ENCODE measurements at places on chromosomes 7 and 10.

DNA sequence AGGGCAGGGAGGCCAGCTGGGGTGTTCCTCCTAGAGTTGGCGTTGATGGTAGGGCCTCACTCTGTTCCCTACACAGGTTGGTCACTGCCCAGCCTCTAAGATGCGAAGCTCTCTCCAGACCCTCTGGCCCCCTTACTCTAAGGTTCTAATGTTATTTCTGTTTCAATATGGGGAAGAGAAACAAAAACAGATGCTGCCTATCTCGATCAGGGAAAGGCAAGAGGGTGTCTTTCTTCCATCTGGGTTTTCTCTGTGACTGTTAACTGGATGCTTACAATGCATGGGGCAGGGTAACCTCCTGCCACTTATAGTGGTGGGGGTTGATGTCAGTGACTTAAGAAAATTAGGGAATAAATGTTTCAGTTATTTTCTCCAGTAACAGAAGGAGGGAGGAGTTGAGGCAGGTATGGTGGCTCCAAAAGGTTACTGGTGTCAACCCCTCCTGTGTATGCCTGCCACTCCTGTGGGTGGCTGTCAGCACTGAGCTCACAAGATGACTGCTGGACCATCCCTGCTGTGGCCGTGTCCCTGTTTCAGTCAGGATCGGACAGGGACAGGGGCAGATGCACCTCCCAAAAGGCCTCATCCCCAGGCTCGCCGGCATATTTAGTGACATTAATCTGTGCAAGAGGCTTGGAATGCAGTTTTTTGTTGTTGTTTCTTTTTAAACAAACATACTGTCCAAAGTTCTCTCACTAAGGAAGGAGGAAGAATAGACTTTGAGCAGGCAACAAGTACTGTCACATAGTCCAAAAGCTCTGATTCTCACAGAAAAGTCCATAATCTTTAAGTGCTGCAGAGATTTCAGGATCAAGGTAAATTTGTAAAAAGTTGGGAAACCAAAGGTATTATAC lies 39.6 kb upstream of the SYPL1 start:
- DNase-seq: no peak

DNA sequence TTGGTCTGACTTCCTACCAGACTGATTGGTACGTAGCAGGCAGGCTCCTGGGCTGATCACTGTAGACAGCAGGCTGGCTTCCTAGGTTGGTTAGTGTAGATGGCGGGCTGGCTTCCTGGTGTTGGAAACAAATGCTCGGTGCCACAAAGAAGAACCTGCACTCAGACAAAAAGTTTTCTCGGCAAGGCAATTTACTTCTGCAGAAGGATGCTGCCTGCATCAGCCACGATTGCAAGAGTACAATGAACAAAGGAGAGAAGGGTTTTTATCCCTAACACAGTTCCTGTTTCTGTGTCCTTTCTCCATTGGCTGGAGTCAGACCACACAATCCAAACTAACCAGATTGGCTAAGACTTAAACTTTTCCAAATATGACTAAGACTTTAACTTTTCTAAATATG lies 123.6 kb upstream of the PPP2R2D start:
- no peak for DNase-seq

- DNase-seq: no peak
Measured at GRCh38 chr10:98414932-98415730, at the start of gene PYROXD2. Gene PYROXD2, minus strand, starts transcription at chr10:98415182. Its CDS starts 47 bp downstream, at chr10:98415135.

DNA sequence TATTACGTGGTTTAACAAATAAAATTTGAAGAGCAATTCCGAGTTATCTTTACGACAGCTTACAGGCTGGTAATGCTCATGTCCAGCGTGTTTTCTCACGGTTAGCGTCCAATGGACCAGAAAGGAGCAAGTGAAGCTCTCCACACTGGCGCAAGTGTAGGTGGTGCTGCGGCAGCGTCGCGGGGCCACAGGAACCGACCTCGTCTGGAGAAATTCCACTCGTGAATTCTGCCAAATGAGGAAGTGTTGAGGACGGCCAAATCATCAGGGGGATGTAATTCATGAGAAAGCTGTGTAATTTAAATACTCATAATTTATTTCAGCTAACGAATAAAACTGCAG lies 350 bp upstream of the ZNF37A start:
- DNase-seq: no peak

DNA sequence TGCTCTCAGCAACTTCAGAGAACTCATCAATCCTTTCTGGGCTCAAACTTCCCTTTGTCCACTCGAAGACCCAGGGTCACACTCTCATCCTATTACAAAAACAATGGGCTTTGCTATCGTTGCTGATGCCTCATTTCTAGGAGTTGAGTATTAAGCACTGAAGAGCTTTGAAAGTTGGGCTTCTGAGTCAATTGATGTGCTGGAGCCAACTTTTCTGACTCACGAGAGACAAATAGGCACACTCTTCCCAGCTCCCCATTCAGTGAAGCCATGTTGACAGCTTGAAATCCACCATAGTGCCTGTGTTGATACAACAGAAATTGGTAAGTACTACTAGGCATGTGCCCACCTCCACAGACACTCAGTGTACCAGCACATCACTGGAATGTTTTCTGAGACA lies 97.5 kb upstream of the PRSS58 start:
- DNase-seq: no peak

DNA sequence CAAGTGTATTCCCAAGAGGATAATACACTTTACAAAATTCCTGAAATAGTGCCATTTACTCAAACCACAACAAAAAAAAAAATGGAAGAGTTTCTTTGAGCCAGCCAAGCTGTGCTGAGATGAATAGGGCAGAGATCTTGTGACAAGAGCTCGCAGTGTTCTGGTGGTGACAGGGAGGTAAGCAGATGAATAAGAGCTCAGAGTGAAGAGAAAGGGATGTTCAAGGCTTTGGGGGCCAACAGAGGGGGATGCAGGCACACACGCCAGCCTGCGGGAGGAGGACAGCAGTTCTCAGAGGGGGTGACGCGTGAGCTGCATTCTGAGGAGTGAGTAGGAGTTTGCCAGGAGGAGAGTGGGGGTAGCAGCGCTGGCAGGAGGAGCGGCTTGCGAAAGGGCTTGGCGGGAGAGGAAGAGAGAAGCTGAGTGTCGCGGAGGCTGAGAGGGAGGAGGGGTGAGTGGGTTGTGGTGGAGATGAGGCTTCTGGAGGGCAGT lies 194.4 kb upstream of the IMMP2L start:
- DNase-seq: no peak

- no peak for DNase-seq
Measured at GRCh38 chr10:28716748-28717147, 39.4 kb downstream of the BAMBI start.

- DNase-seq: no peak
Measured at GRCh38 chr7:131493581-131493980, 62.8 kb downstream of the PODXL start.

- no peak for DNase-seq
Measured at GRCh38 chr10:601660-601963, 87.9 kb downstream of the DIP2C start.

DNA sequence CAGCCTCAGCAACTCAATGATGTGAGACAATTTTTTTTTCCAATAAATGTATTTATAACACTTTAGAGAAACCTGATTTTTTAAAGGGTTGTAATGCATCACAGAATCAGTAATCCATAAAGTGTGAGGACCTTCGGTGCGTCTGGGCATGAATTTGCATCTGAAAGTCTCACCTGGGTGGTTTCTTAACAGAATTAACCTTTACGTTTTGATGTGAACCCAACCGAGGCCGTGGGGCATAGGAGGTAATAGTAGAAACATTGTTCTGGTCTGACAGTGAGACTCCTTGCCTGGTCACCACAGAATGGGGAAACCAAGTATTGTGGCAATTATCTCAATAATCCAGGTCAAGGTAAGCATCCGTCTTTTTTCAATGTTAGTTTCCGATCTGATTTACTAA lies 114.6 kb downstream of the PRKCQ start:
- no peak for DNase-seq

DNA sequence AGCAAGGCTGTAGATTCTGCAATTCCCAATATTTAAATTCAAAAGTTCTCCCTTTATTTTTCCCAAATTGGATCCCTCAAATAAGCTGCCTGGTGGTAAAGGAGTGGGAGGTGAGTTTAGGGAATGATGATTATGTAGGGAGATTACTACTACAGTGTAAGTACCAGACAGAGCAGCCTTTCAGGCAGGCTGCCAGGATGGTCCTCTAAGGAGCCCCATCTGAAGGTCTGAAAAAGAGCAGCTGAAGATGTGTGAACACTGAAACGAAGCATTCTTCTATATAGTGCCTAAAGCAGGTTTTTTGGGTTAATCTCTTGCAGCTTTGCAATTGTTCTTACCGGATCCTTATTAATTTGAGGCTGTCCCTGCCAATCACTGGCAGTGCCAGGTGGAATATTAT lies 84.7 kb downstream of the CREB5 start:
- no peak for DNase-seq

DNA sequence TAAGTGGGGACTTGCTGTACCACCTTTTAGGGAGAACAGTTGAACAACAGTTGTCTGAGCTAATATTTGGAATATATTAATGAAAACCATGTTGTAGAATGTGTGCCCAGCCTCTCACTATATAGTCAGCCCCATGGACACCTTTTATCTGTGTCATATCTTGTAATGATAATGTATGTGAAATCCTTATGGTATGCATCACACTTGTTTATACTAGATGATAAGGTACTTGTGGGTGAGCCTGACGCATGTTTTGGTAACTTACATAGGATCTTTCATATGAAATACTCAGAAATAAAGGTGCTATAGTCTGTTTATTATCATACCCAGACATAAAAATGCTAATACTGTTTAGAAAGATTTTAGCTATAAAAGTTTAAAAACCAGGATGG lies 32.8 kb downstream of the CAMK1D start:
- DNase-seq: no peak

- DNase-seq: no peak
Measured at GRCh38 chr7:28052933-28053332, 127.7 kb downstream of the JAZF1 start.

- DNase-seq: no peak
Measured at GRCh38 chr7:12722136-12722535, 34.7 kb downstream of the ARL4A start.

DNA sequence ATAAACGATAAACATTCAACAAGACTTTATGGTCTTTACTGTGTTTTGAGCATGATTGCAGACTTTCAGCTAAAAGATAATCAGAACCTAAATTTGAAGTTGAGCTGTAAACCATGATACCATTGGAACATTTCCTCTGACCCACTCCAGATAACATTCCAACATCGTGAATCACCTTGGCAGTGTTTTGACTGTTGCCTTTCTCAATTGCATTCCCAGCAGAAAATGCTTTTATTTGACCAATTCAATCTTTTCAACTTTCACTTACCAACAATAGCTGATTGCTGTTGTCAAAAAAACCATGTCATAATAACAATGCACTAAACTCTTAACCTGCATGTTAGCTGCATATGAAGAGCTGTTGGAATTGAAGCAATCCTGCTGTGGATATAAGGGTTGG lies 165.5 kb downstream of the MDFIC start:
- DNase-seq: no peak

DNA sequence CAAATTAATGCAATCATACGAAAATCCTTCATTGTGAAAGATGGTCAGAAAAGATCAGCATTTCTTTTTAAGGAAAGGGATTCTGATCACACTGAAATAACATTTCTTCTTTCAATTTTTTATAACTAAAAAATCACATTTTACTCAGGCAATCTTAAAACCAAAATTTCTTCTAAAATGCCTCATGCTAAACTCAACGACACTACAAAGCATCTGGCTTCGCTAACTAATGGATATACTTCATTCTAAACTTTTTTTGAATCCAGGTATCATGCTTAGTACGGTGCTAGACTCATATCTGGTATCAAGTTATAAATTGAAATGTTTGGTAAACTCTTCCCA lies 100.4 kb downstream of the CUBN start:
- DNase-seq: no peak

Measured in activated CD8-positive, alpha-beta memory T cell treated with anti-CD3 and anti-CD28 coated beads for 4 hours (primary cell).